ENCODE measurements at places on chromosomes 12 and 14.

DNA sequence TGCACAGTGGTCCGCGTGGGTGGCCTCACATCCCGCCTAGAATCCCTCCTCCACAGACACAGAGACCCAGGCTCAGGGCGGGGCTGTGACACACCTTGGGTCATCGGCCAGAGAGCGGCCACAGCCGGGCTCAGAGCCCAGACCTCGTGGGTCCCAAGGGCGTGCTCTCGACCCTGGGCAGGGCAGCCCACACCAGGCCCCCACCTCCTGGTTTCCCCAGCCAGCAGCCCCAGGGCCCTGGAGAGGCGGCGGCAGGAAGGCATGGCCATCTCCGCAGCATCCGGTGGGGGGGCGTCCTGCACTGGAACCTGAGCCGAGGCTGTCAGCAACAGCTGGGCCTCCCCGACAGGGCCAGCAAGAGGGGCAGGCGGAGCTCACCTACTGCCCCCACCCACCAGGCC lies 15.2 kb downstream of the JAG2 start:
- H3K27ac ChIP-seq = no peak overlapping the region
- H3K4me1 ChIP-seq = no peaks in the 10 kb centered on the region
- no peaks in the 10 kb centered on the region for H3K36me3 ChIP-seq
- H3K4me3 ChIP-seq = no peak overlapping the region
- DNase-seq = no peak

- no peak overlapping the region for H3K27ac ChIP-seq
- H3K4me3 ChIP-seq = no peak overlapping the region
- DNase-seq = no peak
- H3K36me3 ChIP-seq = no peaks in the 10 kb centered on the region
- no peaks in the 10 kb centered on the region for H3K27me3 ChIP-seq
Observed at GRCh38 chr14:37508503-37508902, 86.5 kb downstream of the FOXA1 start.

- H3K4me1 ChIP-seq = no peaks in the 10 kb centered on the region
- H3K36me3 ChIP-seq = no peaks in the 10 kb centered on the region
- no peak overlapping the region for H3K27ac ChIP-seq
Observed at GRCh38 chr14:106134886-106135285, 608.5 kb downstream of the TMEM121 start.

GRCh38 chr14:61320806-61321384 lies 484 bp upstream of the PRKCH start:
- H3K4me1 ChIP-seq = peaks cover 6% of the 10 kb centered on the region
- DNase-seq = no peak
- peak overlapping the region; percentile 85 for H3K4me3 ChIP-seq
- no peak overlapping the region for H3K27ac ChIP-seq
- H3K36me3 ChIP-seq = no peaks in the 10 kb centered on the region

DNA sequence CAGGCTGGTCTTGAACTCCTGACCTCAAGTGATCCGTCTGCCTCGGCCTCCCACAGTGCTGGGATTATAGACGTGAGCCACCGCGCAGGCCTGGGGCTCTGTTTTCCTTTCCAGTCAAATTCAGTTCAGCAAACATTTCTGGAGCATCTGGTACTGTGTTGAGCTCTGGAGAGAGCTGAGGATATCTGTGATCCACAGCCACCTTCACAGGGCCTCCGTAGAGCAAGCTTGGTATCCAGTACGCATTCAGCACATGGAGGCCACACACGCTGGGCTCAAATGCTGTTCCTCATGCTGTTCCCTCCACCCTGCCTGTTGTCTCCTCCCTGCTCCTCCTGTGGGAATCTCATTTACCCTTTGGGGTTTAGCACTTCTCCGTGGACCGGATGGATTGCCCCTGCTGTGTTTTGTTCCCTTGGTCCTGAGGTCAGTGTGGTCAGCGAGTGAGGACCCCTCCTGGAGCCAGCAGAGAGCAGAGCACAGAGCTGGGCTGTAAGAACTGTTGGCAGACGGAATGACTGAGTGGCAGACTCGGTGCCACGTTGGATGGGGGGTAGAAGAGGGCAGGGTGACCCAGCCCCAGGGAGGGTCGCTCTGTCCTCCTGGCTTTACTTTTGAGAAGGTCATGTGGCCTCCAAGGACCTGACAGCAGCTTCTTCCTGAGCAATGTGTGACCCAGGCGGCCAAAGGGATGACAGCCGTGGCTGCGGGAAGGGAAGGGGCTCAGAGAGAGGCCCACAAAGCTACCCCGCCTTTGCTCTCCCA lies 891 bp downstream of the RPS6KL1 start:
- no peak for DNase-seq
- no peaks in the 10 kb centered on the region for H3K36me3 ChIP-seq
- no peaks in the 10 kb centered on the region for H3K27me3 ChIP-seq

GRCh38 chr12:78964521-78964920 lies 99.9 kb downstream of the SYT1 start:
- no peaks in the 10 kb centered on the region for H3K36me3 ChIP-seq
- H3K4me3 ChIP-seq = no peak overlapping the region
- DNase-seq = no peak
- no peaks in the 10 kb centered on the region for H3K27me3 ChIP-seq
- H3K27ac ChIP-seq = no peak overlapping the region

GRCh38 chr12:1533205-1533601 lies 61.2 kb downstream of the FBXL14 start:
- H3K4me1 ChIP-seq = peaks cover 18% of the 10 kb centered on the region
- H3K4me3 ChIP-seq = peak overlapping the region; percentile 76
- no peak for DNase-seq
- H3K27me3 ChIP-seq = peaks cover 23% of the 10 kb centered on the region
- no peaks in the 10 kb centered on the region for H3K36me3 ChIP-seq

GRCh38 chr12:913919-914698 lies 35.4 kb downstream of the RAD52 start:
- DNase-seq = no peak
- H3K27me3 ChIP-seq = no peaks in the 10 kb centered on the region
- H3K4me3 ChIP-seq = no peak overlapping the region
- peaks cover 25% of the 10 kb centered on the region for H3K36me3 ChIP-seq

- H3K4me3 ChIP-seq = no peak overlapping the region
- no peaks in the 10 kb centered on the region for H3K36me3 ChIP-seq
- no peaks in the 10 kb centered on the region for H3K27me3 ChIP-seq
- H3K4me1 ChIP-seq = no peaks in the 10 kb centered on the region
- H3K27ac ChIP-seq = no peak overlapping the region
Observed at GRCh38 chr12:18296201-18296908, 35.0 kb downstream of the PIK3C2G start.

- no peaks in the 10 kb centered on the region for H3K27me3 ChIP-seq
- H3K36me3 ChIP-seq = peaks cover 13% of the 10 kb centered on the region
- DNase-seq = no peak
- H3K4me1 ChIP-seq = no peaks in the 10 kb centered on the region
- no peak overlapping the region for H3K4me3 ChIP-seq
Observed at GRCh38 chr12:27309293-27309994, 23.2 kb upstream of the BMAL2 start.

DNA sequence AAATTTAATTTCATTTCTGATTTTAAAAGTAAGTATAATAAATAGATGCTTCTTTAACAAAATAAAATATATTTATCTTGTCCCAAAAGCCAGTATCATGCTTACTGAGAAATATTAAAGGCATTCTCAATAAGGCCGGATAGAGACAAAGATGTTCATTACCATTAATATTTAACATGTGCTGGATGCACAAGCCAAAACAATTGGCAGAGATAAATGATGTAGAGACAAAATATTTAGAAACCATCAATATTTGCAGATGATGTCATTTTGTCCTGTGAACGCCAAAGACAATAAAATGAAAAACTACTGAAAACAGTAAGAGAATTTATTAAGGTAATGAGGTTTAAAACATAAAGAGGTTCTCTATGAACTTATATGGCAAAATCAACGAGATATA lies 313.5 kb downstream of the ITPR2 start:
- no peak overlapping the region for H3K4me3 ChIP-seq
- peaks cover 11% of the 10 kb centered on the region for H3K4me1 ChIP-seq
- no peaks in the 10 kb centered on the region for H3K27me3 ChIP-seq
- DNase-seq = no peak
- H3K27ac ChIP-seq = no peak overlapping the region

DNA sequence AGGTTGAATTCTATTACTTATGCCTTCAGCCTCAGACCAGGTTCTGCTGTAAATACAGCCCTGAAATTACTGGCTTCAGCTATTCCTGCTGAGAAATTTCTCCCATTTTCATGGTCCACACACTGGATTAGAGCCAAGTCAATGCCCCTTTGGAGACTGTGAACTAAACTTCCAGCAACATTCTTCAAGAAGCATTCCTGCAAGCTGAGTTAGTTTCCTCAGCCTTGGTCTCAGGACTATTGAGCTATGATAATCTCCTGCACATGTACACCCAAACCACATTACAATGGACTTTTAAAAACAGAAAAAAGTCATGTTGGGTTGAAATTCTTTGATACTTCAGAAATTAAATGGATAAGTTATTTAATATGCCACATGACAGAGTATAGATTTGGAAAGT lies 58.0 kb upstream of the AVPR1A start:
- no peaks in the 10 kb centered on the region for H3K36me3 ChIP-seq
- H3K27ac ChIP-seq = no peak overlapping the region
- no peak overlapping the region for H3K4me3 ChIP-seq
- no peak for DNase-seq

- DNase-seq = no peak
- no peak overlapping the region for H3K27ac ChIP-seq
- H3K27me3 ChIP-seq = peaks cover 4% of the 10 kb centered on the region
- no peak overlapping the region for H3K4me3 ChIP-seq
- no peaks in the 10 kb centered on the region for H3K4me1 ChIP-seq
- no peaks in the 10 kb centered on the region for H3K36me3 ChIP-seq
Observed at GRCh38 chr14:57578801-57579200, 85.1 kb upstream of the CCDC198 start.

DNA sequence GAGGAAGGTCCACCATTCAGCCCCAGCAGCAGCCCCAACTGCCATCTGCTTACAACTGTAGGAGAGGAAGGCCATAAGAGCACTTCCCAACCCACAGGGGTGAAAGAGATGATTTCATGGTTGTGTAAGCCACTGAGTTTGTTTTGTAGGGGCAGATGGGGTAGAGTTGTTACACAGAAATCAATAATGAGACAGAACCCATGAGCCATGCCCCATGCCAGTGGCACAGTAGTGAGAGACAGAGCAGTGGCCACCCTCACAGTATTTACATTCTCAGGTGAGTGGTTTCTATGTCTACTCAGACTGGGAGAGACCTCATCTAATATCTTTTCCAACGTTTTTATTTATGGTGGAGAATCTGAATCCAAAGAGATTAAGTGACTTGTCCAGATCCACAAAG lies 68.6 kb downstream of the NUAK1 start:
- no peak overlapping the region for H3K4me3 ChIP-seq
- no peak for DNase-seq

- no peaks in the 10 kb centered on the region for H3K36me3 ChIP-seq
- no peaks in the 10 kb centered on the region for H3K27me3 ChIP-seq
- no peak overlapping the region for H3K4me3 ChIP-seq
- peaks cover 29% of the 10 kb centered on the region for H3K4me1 ChIP-seq
- DNase-seq = no peak
Observed at GRCh38 chr14:20485900-20486299, 16.7 kb downstream of the PNP start.

DNA sequence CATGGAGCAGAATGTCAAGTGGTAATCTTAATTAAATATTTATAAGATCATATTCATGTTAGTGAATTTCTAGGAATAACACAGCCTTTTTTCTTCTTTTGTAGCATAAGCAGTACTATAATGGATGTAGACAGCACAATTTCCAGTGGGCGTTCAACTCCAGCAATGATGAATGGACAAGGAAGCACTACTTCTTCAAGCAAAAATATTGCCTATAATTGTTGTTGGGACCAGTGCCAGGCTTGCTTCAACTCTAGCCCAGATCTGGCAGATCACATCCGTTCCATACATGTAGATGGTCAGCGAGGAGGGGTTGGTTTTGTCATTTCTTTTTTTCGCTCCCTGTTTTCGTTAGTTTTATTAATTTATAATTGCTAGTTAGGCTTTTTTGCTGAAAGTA lies 23.1 kb downstream of the AEBP2 start:
- H3K4me3 ChIP-seq = no peak overlapping the region
- H3K27me3 ChIP-seq = no peaks in the 10 kb centered on the region
- peaks cover 15% of the 10 kb centered on the region for H3K36me3 ChIP-seq

DNA sequence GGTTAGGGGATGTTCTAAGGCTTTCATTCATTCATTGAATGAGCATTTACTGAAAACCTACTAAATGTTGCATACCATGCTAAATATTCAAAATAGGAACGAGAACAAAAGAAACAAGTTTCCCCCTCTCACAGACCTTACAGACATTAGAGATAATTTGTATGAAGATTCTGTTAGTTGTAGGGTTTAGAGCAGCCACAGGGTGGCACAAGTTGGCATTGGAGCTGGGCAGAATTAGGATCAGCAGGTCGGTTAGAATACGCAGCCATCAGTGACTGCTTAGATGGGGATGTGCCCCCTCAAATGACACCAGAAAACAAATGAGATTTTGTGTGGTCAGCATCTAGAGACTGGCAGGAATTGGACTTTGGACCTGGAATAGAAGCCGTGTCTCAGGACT lies 166.3 kb upstream of the DAAM1 start:
- no peaks in the 10 kb centered on the region for H3K36me3 ChIP-seq
- H3K4me3 ChIP-seq = no peak overlapping the region
- peaks cover 4% of the 10 kb centered on the region for H3K27me3 ChIP-seq

- peaks cover 17% of the 10 kb centered on the region for H3K27me3 ChIP-seq
- H3K4me1 ChIP-seq = no peaks in the 10 kb centered on the region
- no peak overlapping the region for H3K4me3 ChIP-seq
- H3K27ac ChIP-seq = no peak overlapping the region
- peaks cover 4% of the 10 kb centered on the region for H3K36me3 ChIP-seq
Observed at GRCh38 chr12:131327521-131328488, 374.1 kb downstream of the ADGRD1 start.

GRCh38 chr14:60643463-60644314 lies 5.6 kb downstream of the SIX1 start:
- no peak overlapping the region for H3K4me3 ChIP-seq
- H3K4me1 ChIP-seq = peaks cover 7% of the 10 kb centered on the region
- peaks cover 28% of the 10 kb centered on the region for H3K27me3 ChIP-seq

GRCh38 chr12:31370531-31371255 lies 44.7 kb upstream of the SINHCAF start:
- H3K36me3 ChIP-seq = no peaks in the 10 kb centered on the region
- no peaks in the 10 kb centered on the region for H3K27me3 ChIP-seq
- H3K27ac ChIP-seq = no peak overlapping the region
- H3K4me1 ChIP-seq = no peaks in the 10 kb centered on the region
- no peak for DNase-seq
- no peak overlapping the region for H3K4me3 ChIP-seq

DNA sequence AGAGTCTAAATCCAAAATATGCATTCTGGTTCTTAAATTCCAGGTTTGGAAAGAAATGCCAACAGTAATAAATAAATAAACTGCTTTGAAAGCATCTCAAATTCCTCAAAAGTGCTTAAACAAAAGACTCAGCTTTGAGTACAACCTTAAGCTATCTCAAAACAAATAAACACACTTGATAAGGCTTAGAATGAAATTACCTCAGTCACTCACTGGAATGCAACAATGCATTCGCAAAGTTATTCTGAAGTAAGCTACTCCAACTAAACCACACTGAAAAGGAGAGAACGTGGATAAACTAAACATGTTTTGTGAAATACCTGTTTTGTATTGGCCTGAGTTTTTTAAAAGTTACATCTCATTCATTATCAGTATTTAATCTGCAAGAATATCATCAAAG lies 1.2 kb downstream of the SPTSSA start:
- no peaks in the 10 kb centered on the region for H3K27me3 ChIP-seq
- H3K4me1 ChIP-seq = peaks cover 13% of the 10 kb centered on the region
- no peak for DNase-seq
- peak overlapping the region; percentile 76 for H3K27ac ChIP-seq
- no peaks in the 10 kb centered on the region for H3K36me3 ChIP-seq
- H3K4me3 ChIP-seq = peak overlapping the region; percentile 86
